ENCODE measurements at places on chromosomes 6 and 20. TPM values are rescaled to one million over a fixed set of nuclear protein-coding genes. Genes with fewer than 3 reads are reported as not detected.
A peak's percentile ranks its signal among the peaks of the same experiment; 100 is the strongest.

DNA sequence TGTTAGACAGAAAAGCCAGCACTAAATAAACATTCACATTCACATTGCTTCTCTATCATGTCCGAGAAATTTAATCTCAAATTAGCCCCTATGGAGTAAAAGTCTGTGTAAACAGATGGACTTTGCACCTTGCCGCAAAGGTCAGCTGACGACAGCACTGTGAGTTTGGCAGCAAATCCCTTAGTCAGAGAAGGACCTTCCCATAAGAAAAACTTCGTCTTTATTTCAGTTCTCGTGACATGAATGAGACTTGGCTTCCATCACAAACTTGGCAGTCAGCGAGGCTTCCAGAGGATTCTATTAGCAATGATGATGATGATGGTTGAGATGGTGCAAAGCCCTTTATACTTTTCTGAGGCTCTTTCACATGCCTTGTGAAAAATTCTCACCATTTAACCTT is 133.7 kb upstream of the IFNGR1 start:
- no peaks in the 10 kb centered on the region for H3K27me3 ChIP-seq
- no peak overlapping the region for H3K27ac ChIP-seq
- no peaks in the 10 kb centered on the region for H3K36me3 ChIP-seq
- no peak for DNase-seq

- peaks cover 64% of the 10 kb centered on the region for H3K27me3 ChIP-seq
- H3K4me3 ChIP-seq = peak within 1 kb of the TSS; percentile 68
- no peaks in the 10 kb centered on the region for H3K36me3 ChIP-seq
- peaks cover 7% of the 10 kb centered on the region for H3K4me1 ChIP-seq
- DNase-seq = no peak
Measured at GRCh38 chr20:37902504-37903313, at the start of gene VSTM2L. Gene VSTM2L, plus strand, starts transcription at chr20:37903127. Its CDS starts 224 bp downstream, at chr20:37903351.

DNA sequence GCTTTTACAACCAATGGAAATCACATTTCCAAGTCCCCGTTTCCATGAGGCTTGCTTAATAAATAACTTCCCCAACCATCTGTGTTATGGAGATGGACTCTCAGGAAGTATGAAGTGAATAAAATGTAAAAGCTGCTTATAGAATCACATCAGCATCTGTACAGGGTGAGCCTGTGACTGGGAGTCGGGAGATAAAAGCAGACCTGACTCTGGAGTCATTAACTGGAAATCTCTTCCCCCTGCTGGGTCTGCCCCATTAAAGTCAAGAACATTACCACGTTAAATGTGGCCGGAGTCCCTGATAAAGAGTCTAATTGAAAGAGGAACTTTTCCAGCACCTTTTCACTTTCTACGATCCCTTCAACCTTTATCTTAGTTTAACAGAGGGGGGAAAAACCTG is 368.5 kb downstream of the DOK5 start:
- H3K4me3 ChIP-seq = no peak overlapping the region
- no peaks in the 10 kb centered on the region for H3K36me3 ChIP-seq
- peaks cover 12% of the 10 kb centered on the region for H3K4me1 ChIP-seq
- DNase-seq = no peak

Gene OVOL2
- total RNA-seq = 5.4 TPM
